ENCODE measurements at places on chromosomes 3 and 15.

GRCh38 chr15:74062236-74062635 is 20.1 kb downstream of the GOLGA6A start:
- DNase-seq = no peak

DNA sequence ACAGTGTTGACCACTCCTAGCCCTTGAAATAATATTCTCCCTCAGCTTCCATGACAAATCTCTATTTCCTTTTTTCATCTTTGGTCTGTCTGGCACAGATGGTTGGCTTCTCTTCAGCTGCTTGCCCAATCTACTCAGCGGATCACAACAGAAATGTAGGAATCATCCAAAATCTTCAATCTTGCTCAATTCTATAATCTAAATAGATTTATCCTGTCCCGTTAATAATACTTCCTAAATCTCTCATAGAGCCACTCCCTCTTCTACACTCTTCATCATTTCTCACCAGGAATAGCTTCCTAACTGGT is 3.8 kb downstream of the PEAK1 start:
- DNase-seq = no peak

- DNase-seq = no peak
These were observed 11.9 kb downstream of the GPR176 start for GRCh38 chr15:39908186-39908585.

DNA sequence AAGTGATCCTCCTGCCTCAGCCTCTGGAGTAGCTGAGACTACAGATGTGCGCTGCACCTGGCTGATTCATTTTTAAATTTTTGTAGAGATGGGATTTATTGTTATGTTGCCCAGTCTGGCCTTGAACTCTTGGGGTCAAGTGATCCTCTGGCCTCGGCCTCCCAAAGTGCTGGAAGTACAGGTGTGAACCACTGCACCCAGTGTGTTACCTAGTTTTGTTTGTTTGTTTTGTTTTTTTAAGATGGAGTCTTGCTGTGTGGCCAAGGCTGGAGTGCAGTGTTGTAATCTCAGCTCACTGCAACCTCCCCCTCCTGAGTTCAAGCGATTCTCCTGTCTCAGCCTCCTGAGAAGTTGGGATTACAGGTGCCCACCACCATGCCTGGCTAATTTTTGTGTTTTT is 12.1 kb downstream of the PTPN23 start:
- no peak for DNase-seq

DNA sequence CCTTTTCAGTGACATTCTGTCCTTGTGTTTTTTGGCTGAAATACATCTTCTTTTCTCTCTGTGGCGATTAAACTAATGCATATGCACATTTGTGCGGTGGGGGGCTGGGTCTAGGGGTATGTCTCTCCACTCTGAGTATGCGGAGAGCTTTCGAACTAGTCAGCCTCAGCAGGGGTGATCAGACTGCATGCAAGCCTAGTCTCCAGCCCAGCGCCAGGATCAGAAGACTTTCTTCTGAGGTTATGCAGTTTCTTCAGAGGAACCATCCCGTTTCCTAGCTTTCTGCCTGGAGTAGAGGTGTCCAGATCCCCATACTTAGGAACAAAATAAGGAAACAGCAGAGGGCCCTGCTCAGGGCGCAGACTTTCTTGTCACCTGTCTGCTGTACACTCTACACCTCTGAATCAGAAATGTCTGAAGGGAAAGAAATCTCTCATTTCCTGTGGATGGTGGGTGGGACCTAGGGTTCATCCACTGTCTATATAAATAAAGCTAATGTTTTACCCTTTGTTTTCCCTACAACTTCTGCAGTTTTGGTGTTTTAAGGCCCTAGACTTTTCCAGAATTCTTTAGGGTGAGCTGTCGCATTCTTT is 230.4 kb downstream of the ABHD5 start:
- DNase-seq = no peak

DNA sequence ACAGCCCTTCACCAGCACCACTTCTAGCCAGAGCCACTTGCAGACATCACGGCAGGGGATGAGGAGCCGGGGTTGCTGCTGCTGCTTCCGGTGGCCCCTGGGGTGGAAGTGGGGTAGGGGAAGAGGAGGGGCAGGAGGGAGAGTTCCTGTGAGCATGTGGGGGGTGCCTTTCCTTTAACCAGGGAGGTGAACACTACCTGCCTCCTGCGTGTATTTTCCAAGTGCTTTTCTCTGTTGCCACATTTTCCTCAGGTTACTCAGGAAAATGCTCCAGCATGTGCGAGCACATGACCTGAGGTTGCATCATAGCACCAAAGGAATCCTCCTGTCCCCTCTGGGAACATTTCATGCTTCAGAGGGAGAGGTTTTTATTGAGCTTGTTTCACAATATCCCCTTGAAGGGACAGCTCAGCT is 12.2 kb upstream of the SACM1L start:
- DNase-seq = no peak

DNA sequence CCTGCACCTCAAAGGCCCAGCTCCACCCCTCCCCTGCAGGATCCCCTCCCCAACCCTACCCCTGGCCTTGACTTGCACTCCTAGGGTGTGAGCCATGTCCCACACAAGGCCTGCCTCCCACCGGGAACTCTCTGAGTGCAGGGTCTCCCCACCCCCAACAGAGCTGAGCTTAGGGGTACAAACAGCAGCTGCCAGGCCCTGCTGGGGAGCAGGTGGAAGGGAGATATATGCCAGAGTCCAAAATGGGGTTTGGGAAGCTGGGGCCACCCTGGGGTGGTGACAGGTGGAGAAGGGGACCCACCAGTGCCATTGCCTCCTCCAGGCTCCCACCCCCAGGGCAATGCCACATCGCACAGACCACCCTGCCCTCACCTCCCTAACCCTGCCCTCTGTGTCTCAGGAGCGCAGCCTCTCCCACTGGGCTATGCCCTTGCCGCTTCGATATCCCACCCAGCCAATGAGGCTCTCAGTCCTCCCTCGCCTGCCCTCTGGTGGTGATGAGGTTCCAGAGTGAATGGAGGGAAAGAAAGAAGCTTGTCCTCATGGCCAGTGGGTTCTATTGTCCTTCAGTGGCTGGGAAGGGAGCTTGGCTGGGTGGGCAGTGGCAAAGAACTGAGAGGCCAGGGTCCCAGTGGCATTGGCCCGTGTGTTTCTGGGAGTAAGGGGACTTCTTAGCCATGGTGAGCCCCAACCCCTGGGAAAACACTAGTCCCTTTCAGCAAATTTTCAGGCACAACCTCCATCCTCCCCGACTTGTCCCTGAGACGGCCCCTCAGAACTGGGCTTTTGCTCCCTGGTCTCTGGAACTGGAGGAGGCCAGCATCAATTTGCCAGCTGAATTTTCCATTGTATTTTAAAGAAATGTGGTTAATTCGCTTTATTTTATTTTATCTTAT is 46.8 kb downstream of the CYP11A1 start:
- DNase-seq = no peak

DNA sequence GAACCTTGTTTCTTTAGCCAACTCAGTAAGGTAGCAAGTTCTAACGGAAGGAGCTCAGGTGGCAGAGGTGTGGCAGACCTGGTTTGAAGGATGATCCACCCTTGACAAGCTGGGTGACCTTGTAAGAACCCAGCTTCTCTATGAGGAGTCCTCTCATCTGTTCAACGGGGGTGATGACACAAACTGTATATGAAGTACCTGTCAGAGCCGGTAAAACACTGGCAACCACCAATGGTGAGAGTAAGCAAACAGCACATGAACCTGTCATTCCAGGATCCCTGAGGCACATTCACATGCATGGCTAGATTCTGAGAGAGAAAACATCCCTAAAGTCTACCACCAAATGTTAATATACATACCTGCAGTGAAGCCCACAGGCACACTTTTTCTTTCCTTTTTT is 2.4 kb downstream of the SCAP start:
- no peak for DNase-seq

DNA sequence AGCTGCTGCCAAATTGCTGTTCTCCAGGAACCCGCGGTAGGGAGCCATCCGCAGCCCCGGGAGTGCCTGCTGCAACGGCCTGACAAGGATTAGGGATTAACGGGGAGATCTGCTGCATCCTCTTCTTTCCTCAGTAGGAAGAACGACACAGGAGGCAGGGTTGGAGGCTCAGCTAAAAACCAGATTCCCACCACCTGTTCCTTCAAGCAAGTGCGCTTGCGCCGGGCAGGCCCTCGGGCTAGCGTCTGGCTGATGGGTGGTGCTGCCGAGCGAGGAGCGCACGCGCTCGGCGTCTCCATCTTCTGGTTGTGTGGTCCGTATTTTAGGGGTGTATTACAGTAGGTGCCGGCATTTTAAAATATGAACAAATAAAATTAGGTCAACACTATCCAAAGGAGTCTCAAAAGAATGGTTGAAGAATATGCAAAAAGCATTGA is 25.4 kb upstream of the SLC25A26 start:
- DNase-seq = no peak

- no peak for DNase-seq
These were observed 202.0 kb downstream of the AKAP13 start for GRCh38 chr15:85582131-85583079.

DNA sequence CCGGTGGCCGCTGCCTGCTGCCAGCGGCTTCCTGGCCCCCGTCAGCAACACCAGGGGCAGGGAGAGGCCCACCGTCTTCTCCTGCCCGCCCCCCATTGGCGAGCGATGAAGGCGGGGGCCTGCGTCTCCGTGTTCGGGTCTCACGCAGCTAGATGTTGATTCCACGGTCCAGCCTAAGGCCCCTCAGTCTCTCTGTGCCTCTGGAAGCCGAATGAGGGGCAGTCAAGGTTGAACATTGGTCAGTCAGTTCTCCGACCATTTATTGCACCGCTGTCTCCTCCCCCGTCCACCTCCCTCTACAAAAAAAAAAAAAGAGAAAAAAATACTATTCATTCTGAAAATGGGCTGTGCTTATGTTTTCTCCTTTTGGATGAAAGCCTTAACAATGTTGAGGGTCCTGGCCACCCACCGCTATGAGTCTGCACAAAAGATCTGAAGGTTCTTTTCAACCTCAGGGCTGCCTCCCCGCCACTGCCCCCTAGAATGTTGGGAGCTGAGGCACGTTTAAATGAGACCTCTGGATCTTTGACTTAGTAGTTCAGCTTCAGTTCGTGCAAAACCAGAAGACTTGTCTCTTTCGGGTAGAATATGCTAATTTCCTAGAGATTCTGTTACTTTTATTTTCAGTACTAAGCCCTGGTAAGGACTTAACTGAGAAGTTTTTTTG is 736 bp downstream of the IREB2 start:
- DNase-seq = no peak

DNA sequence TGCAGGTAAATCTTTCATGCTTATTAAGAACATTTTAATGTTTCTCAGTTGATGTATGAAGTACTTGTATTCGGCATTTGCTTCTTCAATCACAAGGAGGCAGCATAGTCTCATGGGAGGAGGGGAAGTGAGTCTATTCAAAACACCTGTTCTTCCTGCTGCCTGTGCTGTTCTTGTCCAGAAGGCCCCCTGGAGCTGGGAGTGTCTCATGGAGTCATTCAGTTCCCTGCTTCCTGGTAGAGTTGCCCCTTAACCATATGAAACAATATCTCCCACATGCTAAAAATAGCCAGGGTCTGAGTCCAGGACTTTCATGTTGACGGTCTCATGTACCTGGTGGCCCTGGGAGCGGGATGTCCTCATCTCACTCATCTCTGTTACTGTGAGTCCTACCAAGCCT is 15.5 kb upstream of the PPP1R2 start:
- no peak for DNase-seq

DNA sequence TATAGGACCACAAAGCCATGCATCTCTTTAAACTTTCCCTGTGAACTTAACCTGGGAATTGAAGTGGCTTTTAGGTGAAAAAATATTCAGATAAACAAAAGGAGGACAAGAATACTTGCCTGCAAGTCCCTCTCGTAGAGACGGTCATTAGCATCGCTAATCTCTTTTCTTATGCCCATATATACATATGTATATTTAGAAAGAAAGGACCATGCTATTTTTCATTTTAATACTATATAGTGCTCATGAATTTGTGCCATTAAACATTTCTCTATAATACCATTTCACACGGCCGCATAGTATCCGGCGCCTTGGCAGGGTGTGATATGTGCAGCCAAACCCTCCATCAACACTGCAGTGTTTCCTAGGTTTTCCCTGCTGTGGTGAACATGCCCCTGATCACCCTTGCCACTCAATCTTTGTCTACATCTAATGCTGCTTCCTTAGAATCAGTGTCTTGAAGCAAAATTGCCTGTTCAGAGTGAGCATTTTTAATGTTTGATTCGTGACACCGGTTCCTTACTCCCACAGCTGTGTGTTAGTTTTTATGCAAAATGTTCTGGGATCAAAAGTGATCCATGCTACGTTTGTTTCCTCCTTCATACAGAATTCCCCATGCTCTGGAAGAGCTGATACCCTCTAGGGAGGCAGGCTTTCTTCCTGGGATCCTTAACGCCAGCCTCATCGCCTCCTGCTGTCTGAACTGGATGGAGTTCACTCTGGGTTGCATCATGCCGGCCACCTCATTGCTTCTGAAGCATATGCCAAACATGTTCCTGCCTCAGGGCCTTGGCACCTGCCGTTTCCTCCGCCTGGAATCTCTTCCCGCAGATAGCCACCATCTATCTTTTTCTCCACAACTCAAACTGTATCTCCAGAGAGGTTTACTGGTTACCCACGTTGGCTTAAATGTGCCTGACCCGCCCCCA is 118.1 kb downstream of the FBLN2 start:
- DNase-seq = no peak

GRCh38 chr3:77373619-77374018 is 333.7 kb downstream of the ROBO2 start:
- no peak for DNase-seq

DNA sequence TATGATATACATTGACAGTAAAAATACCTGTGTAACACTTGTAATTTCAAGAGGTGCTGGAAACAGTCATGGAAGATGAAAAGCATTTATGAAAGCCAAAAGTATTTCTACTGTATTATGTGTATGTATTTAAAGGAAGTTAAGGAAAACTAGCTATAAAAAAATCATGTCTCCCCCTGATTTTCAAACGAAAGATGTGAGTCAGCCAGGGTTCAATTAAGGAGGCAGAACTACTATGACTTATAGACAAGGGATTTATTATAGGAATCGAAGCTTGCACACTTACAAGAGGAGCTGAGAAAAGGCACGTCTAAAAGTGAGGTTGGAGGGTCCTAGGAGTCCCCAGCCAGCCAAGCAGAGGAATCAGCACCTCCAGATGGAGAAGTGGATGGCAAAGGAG is 119.4 kb downstream of the SUCLG2 start:
- no peak for DNase-seq

DNA sequence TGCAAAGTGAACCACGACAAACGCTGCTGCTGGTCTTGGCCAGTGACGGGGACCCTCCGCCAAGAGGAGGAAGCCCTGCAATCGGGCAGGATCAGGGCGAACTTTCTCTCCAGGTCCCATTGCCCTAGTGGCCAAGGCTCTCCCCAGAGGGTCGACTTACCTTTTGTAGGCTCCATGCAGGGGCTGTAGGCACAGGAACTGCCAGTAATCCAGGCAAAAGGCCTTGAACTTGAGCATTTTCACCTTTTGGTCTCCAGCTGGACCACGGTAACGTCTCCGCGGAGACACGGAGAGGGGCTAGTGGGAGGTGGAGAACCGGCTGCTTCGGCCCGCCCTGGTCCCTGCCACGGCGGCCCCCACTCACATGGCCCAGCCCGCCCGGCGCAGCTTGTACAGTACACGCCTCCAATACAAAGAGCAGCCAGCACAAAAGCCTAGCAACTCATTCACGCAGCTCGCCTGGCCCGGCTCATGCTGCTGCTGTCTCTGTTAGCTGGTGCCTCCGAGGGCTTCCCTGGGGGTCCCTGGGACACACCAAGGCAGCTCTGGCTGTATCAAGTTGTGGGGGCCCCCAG is 31.0 kb downstream of the IQSEC1 start:
- no peak for DNase-seq

- no peak for DNase-seq
These were observed 131.5 kb downstream of the FNDC3B start for GRCh38 chr3:172170841-172171240.

GRCh38 chr15:29242456-29243242 is 27.0 kb downstream of the NSMCE3 start:
- no peak for DNase-seq

GRCh38 chr3:41424543-41425300 is 225.4 kb downstream of the CTNNB1 start:
- DNase-seq = no peak

Measured in GM12864 (cell line).